ENCODE measurements at places on chromosomes 6 and 20. TPM values are rescaled to one million over a fixed set of nuclear protein-coding genes. Genes with fewer than 3 reads are reported as not detected.
A peak's percentile ranks its signal among the peaks of the same experiment; 100 is the strongest.

GRCh38 chr20:2032168-2032567 is 38.3 kb upstream of the PDYN start:
- DNase-seq: no peak

GRCh38 chr6:134235937-134236751 is 81.8 kb downstream of the SGK1 start:
- no peak for DNase-seq

DNA sequence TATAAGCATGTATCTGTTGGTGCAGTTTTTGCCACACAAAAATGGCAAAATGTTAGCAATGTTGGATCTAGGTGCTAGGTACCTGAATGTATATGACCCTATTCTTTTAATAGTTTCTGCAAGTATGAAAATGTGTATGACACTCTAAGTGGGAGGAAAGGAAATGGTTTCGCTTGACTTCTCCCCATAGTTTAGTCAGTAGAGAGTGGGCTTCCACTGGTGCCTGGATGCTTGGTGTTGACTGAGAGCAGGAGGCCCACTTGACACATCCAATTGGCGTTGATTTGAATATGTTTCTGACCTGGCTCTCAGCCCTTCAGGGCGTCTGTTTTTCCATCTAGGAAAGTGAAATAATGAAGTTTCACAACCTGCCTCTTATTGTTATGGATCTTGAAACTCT is 41.8 kb upstream of the GABRR1 start:
- DNase-seq: no peak

DNA sequence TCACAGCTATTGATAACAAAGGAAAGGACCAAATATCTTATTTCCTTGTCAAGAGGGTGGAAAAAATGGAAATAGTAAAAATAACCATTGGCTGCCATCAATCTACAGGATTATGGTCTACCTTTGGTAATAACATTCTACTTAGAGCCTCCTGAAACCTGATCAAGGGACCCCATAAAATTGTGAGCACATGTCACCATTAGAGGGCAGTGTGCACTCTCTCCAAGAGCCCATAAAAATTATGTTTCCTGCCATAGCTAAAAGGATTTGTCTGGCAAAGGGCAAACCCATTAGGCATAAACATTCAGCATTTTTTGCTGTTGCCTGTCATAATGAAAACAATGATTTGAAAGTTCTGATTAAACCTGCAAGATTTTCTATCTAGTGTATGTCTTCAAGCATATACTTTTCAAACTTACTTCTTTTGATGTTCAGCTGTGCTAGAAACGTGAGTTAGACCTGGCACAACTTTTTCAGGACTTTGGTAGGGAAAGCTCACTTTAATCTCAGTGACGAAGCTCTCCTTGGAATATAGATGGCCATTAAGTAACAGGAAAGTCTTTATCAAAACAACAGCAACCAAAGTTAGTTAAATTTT is 120.7 kb upstream of the ZFP64 start:
- DNase-seq: peak; percentile 79

PTCRA gene
- total RNA-seq: 2.0 TPM

Data from left lung (tissue), 14 donors.